NCI-H524 (cell line): ENCODE measurements at places on chromosomes 5 and 9.
A peak's percentile ranks its signal among the peaks of the same experiment; 100 is the strongest.

GRCh38 chr5:151288180-151288579 lies 15.4 kb downstream of the SLC36A3 start:
- peak; percentile 12 for DNase-seq

DNA sequence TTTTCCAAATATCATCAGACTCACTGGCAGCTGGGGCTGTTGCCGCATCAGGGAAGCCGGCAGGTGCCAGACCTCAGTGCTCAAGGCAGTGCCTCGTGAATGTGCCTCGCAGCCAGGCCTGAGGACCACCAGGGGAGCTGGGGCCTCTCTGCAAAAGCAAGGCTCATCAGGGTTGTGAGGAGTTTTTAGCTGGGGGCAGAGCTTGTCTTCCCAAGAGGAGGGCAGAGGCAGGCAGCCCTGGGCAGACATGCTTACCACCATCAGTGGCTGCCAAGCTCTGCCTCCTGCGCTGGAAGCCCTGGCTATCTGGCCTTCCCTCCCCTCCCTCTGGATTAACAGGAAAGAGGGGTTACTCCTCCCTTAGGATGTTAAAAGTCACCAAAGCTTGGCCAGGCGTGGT lies 8.8 kb upstream of the TBC1D9B start:
- DNase-seq, result no peak

GRCh38 chr5:52491818-52492217 lies 295.9 kb upstream of the ITGA1 start:
- DNase-seq, result no peak

DNA sequence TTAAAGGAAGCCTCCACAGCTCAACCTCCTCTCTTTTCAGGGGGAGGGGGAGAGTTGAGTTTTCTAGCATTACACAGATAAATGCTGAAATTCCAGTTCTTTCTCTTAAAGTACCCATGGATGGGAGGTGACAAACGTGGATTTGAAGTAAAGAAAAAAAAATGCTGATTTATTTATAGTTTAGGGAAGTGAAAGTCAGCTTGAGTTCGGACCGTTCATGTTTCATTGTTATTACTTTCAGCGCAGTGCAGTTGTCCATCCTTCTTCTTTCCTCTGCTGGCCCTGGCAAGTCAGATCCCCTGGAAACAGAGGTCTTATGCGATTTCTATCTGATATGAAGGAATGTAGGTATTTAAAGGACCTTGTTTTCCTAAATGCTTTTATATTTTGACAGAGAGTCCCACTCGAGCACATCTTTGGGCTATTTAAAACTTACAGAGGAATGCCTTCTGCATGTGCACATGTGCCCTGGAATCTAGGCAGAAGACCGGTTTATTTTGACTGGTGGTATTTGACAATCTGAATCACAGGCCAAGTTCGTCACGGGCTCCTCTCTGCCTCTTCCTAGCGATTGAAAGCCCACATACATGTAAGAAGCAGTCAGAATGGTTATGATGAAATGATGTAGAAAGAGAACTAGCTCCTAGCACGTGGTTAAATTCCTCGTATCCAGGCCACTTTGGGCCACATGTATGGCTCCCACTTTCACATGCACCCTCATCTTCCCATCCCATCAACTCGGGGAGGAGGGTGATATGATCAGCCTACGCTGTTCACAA lies 385.2 kb upstream of the KLF4 start:
- DNase-seq, result no peak

GRCh38 chr5:92518318-92518904 lies 1062.6 kb downstream of the NR2F1-AS1 start:
- DNase-seq, result no peak

DNA sequence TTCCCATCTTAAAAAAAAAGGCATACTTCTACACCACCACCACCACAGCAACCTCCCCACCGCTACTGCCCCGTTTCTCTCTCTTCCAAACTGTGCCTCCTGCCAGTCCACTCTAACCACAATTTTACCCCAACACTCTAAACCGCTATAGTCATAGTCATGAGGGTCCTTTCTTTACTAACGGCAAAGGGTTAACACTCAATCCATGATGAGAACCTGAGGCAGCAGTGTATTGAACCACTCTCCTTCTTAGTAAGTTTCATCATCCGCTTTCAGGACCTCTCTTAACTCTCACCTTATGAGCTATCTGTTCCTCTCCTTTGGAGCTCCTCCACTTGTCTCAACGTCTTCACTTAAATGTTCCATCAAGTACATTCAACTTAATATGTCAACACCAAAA lies 34.0 kb downstream of the IDNK start:
- no peak for DNase-seq

GRCh38 chr9:35882263-35882848 lies 12.2 kb upstream of the OR13J1 start:
- peak; percentile 49 for DNase-seq

DNA sequence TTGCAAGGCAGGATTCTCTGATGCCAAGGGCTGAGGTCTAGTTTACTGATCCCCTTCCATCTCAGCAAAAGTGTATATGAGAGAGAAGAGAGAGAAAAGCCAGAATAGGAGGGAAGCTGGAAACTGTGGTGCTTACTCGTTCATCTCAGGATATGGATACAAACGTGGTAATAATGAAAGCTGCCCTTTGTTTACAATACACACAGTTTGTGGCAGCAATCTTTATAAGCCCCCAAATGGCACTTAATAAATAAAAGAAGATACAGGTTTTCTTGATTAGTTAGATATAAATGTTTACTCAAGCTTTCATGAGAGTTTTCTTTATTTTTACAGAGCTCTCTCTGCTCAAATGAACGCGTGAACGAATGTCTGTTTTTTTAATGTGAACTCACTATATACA lies 57.7 kb downstream of the PRDM6 start:
- DNase-seq, result no peak

GRCh38 chr9:98007251-98007928 lies 24.2 kb downstream of the ANP32B start:
- DNase-seq, result no peak

DNA sequence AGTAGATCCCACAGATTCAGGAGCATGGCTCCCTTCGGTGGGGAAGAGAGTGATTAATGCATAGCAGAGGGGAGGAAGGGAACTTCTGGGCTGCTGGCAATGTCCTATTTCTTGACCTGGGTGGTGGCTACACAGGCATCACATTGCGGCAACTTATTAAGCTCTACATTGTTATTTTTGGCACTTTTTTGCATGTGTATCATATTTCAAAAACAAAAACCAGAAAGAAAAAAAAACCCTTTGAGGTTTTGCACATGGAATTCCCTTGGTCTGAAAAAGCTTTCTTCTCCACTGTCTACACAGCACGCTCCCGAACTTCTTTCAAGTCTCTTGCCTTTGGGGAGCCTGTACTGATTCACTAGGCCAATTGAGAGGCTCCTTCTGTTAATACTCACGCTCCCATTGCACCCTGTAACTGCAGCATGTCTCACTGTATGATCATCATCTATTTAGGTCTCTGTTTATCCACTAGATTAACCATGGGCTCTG lies 25.1 kb downstream of the CEMIP2 start:
- no peak for DNase-seq

GRCh38 chr5:159105145-159106053 lies 5.7 kb upstream of the EBF1 start:
- DNase-seq, result no peak

- DNase-seq, result no peak
These were observed 12.7 kb downstream of the MAMDC2 start for GRCh38 chr9:70056211-70056944.

DNA sequence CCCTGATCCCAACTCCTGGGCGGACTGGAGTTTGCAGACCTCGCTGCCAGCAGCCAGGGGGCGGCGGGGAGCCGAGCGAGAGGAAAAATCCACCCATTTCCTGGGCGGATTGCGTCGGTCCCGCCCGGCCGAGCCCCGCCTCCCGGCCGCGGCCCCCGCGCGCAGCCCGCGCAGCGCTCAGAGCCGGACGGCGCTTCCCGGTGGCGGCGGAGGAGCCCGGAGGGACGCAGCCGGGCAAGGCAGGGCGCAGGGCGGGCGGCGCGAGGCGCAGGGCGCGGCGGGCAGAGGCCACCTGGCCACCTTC lies at the start of gene OLFM1:
TSS of gene OLFM1 (plus strand) at position 180 of the 304 bp plus-strand sequence. CDS start 322 bp downstream, outside the sequence.
- DNase-seq, result peak; percentile 67

DNA sequence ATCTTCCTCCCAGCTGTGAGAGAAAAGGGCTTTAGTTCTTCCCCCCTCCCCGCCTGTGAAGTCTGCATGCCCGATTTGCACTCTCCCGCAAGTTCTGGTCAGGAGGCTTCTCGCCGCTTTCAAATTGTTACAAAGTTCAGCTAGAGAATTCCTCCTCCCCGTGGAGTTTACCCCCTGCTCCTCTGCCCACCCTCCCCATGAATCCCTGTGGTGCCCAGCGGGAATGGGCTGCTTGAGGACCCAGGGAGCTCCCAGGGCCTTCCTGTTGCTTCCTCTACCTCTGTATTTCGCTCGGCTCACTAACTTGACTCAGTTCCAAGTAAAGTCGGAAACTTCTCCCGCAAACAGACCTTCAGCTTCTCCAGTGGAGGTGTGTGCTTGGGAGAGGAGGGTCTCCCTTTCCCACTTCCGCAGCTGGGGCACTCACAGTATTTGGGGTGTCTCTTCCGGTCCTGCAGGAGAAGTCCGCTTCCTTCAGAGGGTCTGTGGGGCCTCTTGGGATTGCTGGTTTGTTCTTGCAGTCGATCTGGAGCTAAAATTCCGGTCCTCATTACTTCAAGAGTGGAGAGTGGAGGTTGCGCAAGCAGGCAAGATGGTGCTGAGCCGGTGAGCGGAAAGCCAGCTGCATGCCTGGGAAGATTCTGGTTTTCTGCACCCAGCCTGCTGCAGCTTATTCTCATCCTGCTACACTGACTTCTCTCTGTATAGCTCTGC lies 97.8 kb downstream of the ADAMTS12 start:
- DNase-seq, result no peak

- DNase-seq, result no peak
These were observed 50.6 kb upstream of the RAPGEF6 start for GRCh38 chr5:131685516-131686171.

DNA sequence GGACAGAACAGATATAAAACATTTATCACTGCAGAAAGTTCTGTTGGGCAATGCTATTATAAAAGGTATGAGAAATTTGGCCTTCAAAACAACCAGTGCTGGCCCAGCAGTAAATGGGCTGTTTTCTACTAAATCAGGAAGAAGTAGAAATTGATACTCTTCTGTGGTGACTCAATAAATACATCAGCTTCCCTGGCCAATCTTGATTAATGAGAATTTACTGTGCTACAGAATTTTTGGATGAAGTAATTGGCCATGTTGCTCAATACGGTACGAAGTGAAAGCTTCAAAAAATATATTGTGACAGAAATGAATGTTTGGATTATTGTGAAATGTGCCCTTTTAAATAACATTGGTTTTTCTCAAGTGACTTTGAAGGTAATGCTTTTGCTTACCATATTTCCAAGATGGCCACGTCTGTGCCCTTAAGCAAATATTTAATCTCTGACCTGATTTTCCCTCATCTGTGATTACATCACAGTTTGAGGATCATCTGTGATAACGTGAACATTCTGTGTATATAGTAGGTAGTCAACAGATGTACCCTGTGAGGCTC lies 4.2 kb downstream of the DNAJA1 start:
- no peak for DNase-seq

- DNase-seq, result no peak
These were observed 198.1 kb downstream of the NPR3 start for GRCh38 chr5:32909207-32909606.

DNA sequence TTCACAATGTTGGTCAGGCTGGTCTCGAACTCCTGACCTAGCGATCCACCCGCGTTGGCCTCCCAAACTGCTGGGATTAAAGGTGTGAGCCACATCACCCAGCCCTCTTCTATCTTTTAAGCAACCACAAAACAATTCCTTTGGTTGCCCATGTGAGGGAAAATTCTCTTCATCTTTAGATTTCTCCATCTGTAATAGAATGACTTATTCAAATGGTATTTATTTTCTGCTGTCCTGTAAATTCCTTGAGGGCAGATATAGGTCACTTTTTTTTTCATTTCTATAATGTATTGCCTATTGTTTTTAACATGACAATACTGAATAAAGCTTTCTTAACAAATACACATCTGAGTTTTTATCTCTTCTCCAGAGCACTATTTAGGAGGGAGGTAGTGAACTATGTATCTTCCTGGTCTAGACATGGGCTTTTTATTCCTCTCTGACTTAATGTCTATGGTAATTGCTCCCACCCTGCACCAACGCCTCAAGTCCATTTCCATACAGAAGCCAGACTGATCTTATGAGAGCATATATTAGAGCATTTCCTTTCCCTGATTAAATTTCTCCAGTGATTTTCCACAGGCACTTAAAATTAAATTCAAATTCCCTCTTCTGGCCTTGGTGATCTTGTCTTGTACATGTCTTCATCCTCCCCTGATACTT lies 595.6 kb downstream of the CAAP1 start:
- DNase-seq, result no peak

DNA sequence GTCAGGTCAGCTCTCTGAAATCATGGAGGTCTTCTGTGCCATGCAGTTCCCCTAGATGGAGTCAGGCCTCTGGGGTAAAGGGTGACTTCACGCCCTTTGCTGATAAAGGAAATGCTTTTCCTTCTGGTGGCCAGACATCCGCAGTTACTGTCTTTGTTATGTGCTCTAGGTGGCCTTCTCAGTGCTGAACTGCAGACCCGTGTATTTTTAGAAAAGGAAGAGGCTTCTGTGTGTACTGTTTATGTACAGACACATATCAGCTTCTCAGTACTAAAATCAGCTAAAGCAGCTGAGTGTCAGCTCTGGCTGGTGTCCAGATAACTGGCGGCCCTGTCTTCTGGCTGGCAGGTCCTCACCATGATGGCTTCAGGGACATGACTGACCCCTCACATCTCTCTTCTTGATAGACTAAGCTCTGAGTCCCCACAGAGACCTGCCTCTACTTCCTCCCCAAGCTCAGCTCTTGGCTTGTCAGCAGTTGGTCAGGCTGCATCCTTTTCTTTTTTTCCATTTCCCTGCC lies 75.3 kb downstream of the ARHGAP26 start:
- no peak for DNase-seq

DNA sequence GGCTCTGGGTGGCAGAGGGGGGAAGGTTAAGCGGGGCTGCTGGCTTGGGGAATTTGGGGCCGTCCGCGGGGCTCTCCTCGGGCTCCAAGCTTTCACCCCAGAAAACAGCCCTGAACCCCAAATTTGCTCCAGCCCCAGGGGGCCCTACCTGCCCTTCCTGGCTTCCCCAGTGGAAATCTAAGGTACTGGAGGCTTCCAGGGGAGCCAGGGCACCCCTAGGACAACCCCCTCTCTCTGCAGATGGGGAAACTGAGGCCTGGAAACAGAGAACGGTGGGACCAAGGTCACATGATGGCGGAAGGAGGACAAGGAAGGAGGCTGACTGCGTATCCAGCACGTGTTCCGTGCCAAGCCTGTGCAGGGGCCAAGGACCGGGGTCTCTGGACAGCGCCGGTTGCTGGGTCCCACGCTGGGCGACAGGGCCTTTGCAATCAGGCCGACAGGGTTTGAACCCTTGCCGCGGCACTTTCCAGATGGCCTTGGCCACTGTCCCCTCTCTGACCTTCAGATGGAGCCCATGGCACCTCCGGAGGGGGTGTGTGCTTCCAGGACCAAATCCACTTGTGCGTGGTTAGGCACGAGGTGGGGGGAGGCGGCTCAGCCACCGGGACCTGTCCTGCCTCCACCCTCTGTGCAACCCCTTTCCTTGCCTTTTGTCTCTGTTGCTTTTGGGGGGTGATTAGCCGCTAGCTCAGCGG lies 183.1 kb downstream of the C9orf50 start:
- DNase-seq, result no peak
